ENCODE measurements at places on chromosomes 4 and X. TPM values are rescaled to one million over a fixed set of nuclear protein-coding genes. Genes with fewer than 3 reads are reported as not detected.

The HS3ST1 gene
- polyA plus RNA-seq: not detected

The UGT8 gene
- 3.0 TPM for polyA plus RNA-seq

The TEX11 gene
- polyA plus RNA-seq: 0.27 TPM

The GPRIN3 gene
- not detected for polyA plus RNA-seq

The LDB2 gene
- polyA plus RNA-seq: not detected

The CDKL5 gene
- polyA plus RNA-seq: 0.08 TPM

The ADH1A gene
- polyA plus RNA-seq: not detected

The NDST4 gene
- not detected for polyA plus RNA-seq

The MAGEB10 gene
- polyA plus RNA-seq: 0.27 TPM

- DNase-seq: no peak
These were observed 113.5 kb upstream of the TTC29 start for GRCh38 chr4:147059064-147059731.

GRCh38 chr4:119139822-119140252 is 4.2 kb downstream of the MYOZ2 start:
- DNase-seq: no peak

GRCh38 chr4:164731827-164732474 is 22.0 kb upstream of the SMIM31 start:
- peak; percentile 57 for DNase-seq

DNA sequence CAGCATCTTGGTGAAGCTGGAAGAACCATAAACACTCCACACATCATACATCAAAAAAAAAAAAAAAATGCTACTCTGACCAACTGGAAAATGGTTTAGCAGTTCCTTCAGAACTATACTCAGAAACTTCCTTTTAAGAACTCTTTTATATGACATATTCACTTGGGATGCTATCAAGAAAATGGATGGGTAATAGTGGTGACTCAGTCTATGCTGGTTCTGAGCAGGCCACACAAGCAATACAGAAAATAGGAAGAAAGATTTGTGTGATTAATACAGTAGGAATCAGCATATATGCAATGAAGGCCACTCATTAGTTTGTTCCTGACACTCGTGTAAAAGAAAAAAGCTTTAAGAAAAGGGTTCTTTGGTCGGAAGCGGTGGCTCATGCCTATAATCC is 123.5 kb upstream of the FAT4 start:
- no peak for DNase-seq

DNA sequence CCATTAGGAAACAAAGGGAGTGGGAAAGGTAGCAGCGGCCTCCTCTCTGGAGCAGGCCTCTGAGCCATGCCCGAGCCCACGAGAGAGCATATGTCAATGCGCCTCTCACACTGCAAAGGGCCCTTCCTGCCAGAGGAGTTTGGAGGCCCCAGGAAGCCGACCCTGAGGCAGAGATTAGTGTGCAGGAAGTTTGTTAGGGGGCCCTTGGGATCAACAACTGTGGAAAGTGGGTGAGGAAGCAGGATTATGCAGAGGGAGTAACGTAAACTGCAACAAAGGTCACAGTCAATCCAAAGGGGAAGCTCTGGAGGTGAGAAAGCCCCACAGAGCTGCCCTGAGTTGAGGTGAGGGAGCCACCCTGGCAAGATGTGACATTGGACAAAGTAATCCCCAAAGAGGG is 17.4 kb downstream of the RTL5 start:
- DNase-seq: no peak

GRCh38 chr4:83851261-83852084 is 315.6 kb downstream of the GPAT3 start:
- DNase-seq: no peak

GRCh38 chr4:20890761-20891160 is 190.5 kb downstream of the PACRGL start:
- no peak for DNase-seq

DNA sequence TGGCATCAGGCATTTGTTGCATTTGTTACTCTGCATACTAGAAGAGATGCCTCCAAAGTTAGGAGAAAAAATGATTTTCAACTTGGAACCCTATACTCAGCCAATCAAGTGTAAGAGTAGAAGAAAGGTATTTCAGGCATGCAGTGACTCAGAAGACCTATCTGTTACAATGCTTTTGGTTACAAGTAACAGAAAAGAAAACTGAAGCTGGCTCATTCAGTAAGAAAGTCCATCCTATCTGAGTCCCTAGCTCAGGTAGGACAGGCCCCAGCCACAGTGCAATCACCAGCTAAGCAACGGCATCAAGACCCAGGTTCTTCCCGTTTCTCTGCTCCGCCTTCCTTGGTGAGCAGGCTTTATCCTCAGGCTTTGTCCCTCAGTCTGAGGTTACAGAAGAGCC is 23.3 kb downstream of the MECP2 start:
- DNase-seq: no peak

GRCh38 chrX:121641560-121641959 is 594.1 kb downstream of the GLUD2 start:
- no peak for DNase-seq

DNA sequence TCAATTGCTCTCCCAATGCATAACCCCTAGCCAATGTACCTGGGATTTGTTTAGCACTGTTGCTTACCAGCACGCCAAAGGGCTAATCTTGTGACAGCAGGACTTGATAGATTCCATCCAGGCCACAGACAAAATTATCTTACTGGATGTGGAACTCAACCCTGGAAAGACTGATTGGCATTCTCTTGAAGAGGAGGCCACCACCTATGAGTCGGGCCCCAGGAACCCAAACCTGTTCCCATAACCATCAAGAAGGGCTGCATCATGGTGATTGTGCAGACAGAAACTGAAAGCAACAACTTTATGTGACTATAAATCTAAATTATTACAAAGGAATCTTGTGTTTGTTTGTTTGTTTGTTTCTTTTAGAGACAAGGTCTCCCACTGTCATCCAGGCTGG is 19.9 kb upstream of the TMEM255A start:
- DNase-seq: no peak

- no peak for DNase-seq
These were observed 1222.2 kb downstream of the STIM2 start for GRCh38 chr4:28082686-28083390.

GRCh38 chrX:30570505-30570904 is 7.1 kb downstream of the TASL start:
- peak; percentile 17 for DNase-seq

DNA sequence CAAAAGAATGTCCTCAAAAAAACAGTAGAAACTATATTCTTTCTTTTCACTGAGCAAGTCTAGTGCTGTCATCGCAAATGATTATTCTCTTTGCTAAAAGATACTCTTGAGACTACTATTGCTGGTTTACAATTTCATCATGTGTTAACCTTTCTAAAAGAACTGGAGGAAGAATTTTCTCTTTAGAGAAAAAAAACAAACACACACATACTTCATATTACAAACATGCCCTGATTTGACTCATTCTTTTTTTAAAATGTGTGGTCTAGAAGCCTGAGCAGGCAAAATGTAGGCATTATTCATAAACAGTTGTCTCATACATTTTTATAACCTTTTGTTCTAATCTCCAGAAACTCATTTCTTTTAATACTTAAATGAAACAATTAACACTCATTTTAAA is 60.6 kb upstream of the FAT4 start:
- DNase-seq: no peak

DNA sequence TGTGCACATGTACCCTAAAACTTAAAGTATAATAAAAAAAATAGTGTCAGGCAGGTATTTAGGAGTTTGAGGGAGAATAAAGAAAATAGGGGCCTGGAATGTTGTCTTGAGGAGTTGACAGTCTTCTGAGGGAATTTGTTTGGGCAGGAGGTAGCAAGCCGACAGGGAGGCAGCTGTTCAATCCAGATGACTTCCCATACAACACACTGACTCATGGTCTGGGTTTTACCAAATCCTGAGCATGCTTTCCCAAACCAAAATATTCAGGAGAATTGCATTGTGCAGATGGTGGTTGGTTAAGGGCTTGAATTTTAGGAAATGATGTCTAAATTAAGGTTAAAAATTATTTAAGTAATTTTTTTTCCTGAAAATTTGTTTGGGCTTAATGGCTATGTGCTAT is 430.0 kb downstream of the INPP4B start:
- DNase-seq: no peak

GRCh38 chr4:7854697-7855370 is 84.8 kb downstream of the AFAP1 start:
- no peak for DNase-seq

GRCh38 chr4:55154290-55154880 is 29.0 kb upstream of the KDR start:
- no peak for DNase-seq

GRCh38 chrX:151359931-151360871 is 36.8 kb upstream of the VMA21 start:
- peak; percentile 31 for DNase-seq

DNA sequence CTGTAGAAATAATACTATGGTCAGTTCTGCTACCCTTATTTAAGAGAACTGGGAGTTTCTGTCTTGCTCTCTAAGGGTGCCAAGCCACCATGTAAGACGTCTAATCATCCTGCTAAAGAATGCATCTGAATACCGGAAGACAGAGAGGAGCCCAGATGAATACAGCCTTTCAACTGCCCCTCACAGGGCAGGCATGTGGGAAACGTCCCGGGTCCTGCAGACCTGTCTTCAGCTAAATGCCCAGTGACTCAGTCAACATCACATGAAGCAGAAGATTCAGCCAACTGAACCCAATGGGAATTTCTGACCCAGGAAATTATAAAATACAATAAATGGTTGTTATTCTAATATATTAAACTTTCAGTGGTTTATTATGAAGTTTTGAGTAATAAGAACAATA is 2141.0 kb upstream of the AGA start:
- DNase-seq: no peak

DNA sequence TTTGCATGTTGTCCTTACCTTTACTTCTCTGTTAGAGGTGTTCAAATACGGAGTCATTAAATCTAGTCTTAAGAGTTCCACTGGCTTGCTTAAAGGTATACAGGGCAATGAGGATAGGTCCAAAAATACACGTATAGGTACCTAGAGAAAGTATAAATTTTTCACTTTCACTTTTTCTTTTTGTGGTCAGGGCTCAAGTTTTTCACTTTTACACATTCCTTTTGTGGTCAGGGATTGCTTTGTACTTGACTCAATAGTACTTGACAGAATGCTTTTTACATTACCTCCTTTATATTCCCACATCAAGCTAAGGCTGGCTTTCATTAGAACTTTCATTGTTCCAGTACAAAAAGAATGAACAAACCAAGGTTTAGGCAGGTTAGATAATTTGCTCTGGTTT is 21.7 kb downstream of the TMEM184C start:
- no peak for DNase-seq

All from K562 (cell line).